ENCODE measurements at places on chromosomes 1 and 21. TPM values are rescaled to one million over a fixed set of nuclear protein-coding genes. Genes with fewer than 3 reads are reported as not detected.

DNA sequence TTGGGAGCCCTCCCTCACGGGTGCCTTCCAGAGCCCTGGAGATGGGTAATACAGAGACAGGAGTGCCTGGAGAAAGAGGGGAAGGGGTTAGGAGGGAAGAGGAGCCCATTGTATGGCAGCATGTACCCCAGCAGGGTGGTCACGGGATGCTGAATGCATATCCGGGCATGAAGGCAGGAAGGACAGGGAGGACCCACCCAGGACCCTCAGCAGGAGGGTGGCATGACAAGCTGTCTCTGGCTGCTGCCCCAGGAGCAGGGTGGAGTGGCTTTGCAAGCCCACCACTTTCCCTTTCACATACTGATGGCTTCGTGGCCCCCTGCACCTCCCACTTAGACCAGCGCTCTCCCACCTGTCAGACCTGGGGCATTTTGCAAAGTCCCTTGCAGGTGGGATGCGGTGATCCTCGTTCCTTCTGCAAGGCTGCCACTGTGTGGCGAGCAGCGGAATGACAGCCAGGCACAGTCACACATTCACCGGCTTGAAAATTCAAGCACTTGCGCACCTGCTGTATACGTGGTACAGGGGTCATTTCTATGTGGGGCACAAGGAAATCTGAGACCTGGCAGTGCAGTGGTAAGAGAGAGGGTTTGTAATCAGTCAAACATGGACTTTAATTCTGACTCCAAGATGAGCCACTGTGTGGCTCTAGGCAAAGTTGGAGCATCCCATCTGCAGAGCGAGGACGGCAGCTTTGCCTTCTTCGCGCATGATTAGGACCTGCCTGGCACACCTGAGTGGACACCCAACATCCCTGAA, 53.2 kb upstream of the TMEM51 start:
- H3K27ac ChIP-seq = no peak overlapping the region
- peaks cover 28% of the 10 kb centered on the region for H3K27me3 ChIP-seq
- H3K36me3 ChIP-seq = no peaks in the 10 kb centered on the region
- no peak for DNase-seq
- no peak overlapping the region for H3K4me3 ChIP-seq

The PGLYRP3 gene
- 44.0 TPM for total RNA-seq

DNA sequence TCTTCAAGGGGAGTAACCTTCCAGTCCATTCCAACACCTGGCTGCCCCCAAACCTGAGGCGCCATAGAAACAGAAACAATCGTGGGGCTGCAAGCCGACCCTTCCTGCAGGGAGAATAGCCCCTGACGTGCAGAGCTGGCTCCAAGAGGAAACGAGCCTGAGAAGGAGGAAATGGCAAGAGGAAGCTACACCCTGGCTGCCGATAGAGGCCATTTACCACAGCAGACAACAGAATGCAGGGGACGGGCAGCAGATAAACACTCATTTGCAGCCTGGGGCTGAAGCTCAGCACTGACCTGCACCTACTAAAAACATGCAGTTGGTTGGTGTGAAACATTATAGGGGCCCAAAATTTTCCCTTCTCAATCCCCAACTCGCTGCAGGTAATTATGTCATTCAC, 8.7 kb upstream of the TDRD10 start:
- no peaks in the 10 kb centered on the region for H3K27me3 ChIP-seq
- no peak for DNase-seq
- no peaks in the 10 kb centered on the region for H3K4me1 ChIP-seq
- no peak overlapping the region for H3K4me3 ChIP-seq
- no peak overlapping the region for H3K27ac ChIP-seq

- no peaks in the 10 kb centered on the region for H3K4me1 ChIP-seq
- H3K27me3 ChIP-seq = peaks cover 75% of the 10 kb centered on the region
- H3K4me3 ChIP-seq = peak within 1 kb of the TSS; percentile 70
- H3K27ac ChIP-seq = no peak within 1 kb of the TSS
Observed at GRCh38 chr1:77281491-77282186, at the start of gene AK5. AK5 (plus strand) TSS chr1:77282019; CDS start chr1:77282314, 295 bp downstream.

DNA sequence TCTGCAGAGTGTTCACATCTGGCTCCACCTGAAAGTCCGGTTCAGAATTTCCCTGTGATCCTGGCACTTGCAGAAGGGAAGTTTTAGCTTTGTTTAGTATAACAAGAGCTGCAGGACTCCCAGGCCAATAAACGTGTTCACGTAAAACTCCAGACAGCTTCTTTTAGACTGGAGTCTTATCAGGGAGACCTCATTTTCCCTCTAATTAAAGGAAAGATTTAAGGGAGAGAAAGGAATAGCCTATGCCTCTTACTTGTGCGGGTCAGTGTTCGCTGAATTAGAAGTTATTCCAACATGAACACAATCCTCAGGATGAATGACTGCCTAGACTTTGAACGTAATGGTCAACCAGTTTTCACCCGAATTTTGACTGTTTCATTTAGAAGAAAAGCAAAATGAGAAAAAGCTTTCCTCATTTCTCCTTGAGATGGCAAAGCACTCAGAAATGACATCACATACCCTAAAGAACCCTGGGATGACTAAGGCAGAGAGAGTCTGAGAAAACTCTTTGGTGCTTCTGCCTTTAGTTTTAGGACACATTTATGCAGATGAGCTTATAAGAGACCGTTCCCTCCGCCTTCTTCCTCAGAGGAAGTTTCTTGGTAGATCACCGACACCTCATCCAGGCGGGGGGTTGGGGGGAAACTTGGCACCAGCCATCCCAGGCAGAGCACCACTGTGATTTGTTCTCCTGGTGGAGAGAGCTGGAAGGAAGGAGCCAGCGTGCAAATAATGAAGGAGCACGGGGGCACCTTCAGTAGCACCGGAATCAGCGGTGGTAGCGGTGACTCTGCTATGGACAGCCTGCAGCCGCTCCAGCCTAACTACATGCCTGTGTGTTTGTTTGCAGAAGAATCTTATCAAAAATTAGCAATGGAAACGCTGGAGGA, 202.1 kb upstream of the SGIP1 start:
- peak overlapping the region; percentile 82 for H3K27ac ChIP-seq
- no peaks in the 10 kb centered on the region for H3K36me3 ChIP-seq
- peaks cover 60% of the 10 kb centered on the region for H3K4me1 ChIP-seq
- H3K4me3 ChIP-seq = peak overlapping the region; percentile 45

The CNR2 gene
- total RNA-seq = not detected

- H3K4me3 ChIP-seq = no peak overlapping the region
- no peaks in the 10 kb centered on the region for H3K27me3 ChIP-seq
- H3K36me3 ChIP-seq = no peaks in the 10 kb centered on the region
- no peak overlapping the region for H3K27ac ChIP-seq
- DNase-seq = no peak
Observed at GRCh38 chr1:97796711-97797110, 124.1 kb downstream of the DPYD start.

The CFHR2 gene
- total RNA-seq = not detected

DNA sequence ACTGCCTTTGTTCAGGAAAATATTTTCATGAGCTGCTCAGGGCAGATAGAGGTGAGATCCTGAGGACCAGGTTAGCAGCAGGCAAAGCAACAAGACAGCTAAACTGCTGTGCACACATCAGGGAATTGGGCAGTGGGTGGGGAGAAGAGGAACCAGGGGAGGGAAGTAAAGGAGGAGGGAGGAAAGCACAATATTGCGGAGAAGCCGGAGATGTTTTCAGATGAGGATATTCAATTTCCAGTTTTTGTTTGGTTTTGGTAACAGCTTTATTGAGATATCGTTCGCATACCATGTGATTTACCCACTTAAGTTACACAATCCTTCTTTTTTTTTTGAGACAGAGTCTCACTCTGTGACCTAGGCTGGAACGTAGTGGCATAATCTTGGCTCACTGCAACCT, 34.5 kb downstream of the EPHA10 start:
- no peak overlapping the region for H3K27ac ChIP-seq
- DNase-seq = no peak
- H3K36me3 ChIP-seq = no peaks in the 10 kb centered on the region
- no peak overlapping the region for H3K4me3 ChIP-seq
- H3K4me1 ChIP-seq = no peaks in the 10 kb centered on the region

The CFHR4 gene
- total RNA-seq = not detected

GRCh38 chr1:243315893-243316292, 60.1 kb downstream of the SDCCAG8 start:
- peaks cover 17% of the 10 kb centered on the region for H3K4me1 ChIP-seq
- no peaks in the 10 kb centered on the region for H3K27me3 ChIP-seq
- DNase-seq = no peak
- no peak overlapping the region for H3K4me3 ChIP-seq
- no peaks in the 10 kb centered on the region for H3K36me3 ChIP-seq
- no peak overlapping the region for H3K27ac ChIP-seq

DNA sequence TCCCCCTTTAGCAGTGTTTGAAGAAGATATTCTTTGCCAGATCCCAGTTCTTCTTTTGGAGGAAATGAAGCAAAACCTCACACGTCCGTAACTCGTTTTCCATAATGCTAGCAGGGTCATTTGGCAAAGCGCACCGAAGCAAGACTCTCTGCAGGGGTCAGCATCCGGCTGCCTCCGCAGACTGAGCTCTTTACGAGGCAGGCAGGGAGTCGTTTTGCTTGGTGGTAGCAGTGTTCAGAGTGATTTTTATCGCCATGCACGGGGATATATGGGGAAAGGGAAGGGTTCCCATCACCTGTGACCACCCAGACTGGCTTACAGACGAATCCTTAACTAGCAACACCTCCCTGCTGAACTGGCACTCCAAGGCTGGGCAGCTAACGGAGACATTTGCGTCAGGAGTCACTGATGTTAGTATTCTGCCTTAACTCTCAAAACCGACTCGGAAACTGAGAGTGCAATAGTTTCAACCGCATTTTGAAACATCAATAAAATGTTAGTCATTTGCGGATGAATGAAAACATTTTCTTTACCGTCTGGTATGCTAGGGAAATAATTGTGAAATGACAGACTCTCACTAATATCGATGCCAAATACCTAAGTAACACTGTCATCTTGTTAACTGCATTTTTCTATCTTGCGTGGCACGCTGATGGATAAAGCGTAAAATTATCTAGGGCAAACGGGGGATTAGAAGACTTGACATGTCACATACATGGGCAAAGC, 2.2 kb upstream of the NEGR1 start:
- no peak for DNase-seq
- H3K36me3 ChIP-seq = no peaks in the 10 kb centered on the region
- no peaks in the 10 kb centered on the region for H3K27me3 ChIP-seq
- peak overlapping the region; percentile 85 for H3K27ac ChIP-seq
- peak overlapping the region; percentile 66 for H3K4me3 ChIP-seq

- H3K4me3 ChIP-seq = no peak overlapping the region
- H3K4me1 ChIP-seq = no peaks in the 10 kb centered on the region
- H3K27ac ChIP-seq = no peak overlapping the region
- no peak for DNase-seq
- H3K27me3 ChIP-seq = no peaks in the 10 kb centered on the region
Observed at GRCh38 chr1:36643371-36644270, 160.9 kb upstream of the CSF3R start.

GRCh38 chr1:234393190-234393589, 19.9 kb downstream of the COA6 start:
- no peak overlapping the region for H3K27ac ChIP-seq
- H3K27me3 ChIP-seq = no peaks in the 10 kb centered on the region
- no peak for DNase-seq
- H3K36me3 ChIP-seq = no peaks in the 10 kb centered on the region
- H3K4me1 ChIP-seq = no peaks in the 10 kb centered on the region

DNA sequence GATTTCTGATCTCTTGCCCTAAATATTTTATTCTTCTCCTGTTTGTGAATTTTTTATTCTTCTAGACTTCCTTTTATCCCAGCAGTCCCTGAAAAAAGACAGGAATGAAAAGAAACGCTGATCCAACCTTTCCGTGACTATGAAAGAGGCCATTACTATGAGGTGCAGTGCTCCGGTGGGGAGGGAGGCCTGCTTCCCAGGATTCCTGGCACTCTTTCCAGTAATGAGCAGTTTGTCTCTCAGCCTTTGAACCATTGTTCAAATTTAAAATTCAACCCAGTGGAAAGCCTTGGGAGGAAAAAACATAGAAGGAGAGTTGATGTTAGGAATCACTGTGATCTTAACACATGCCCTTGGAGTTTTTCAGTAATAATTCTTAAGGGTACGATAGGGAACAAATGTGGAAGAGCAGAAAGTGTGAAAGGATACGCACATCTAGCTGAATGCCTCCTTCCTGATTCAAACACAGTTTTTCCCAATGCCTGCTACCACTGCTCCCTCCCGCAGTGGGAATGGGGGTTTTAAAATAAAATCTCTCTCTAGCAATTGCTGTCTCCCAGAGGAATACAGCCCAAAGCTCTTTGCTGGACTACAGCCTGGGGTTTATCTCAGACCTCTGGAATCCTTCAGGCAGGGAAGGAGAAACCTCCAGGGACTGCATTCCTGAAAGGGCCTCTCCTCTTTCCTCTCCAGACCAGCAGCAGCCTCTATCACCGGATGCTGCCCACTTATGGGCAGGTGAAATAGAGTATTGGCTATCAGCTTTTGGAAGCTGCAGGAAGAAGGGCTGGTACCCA, 6.1 kb downstream of the IER5 start:
- H3K36me3 ChIP-seq = no peaks in the 10 kb centered on the region
- DNase-seq = no peak
- no peak overlapping the region for H3K4me3 ChIP-seq
- peak overlapping the region; percentile 3 for H3K27ac ChIP-seq

- no peaks in the 10 kb centered on the region for H3K27me3 ChIP-seq
- H3K36me3 ChIP-seq = no peaks in the 10 kb centered on the region
- H3K4me3 ChIP-seq = no peak overlapping the region
Observed at GRCh38 chr1:232704694-232705680, 75.1 kb upstream of the SIPA1L2 start.

The HNRNPCL2 gene
- total RNA-seq = not detected

- no peaks in the 10 kb centered on the region for H3K36me3 ChIP-seq
- H3K4me3 ChIP-seq = no peak overlapping the region
- no peak overlapping the region for H3K27ac ChIP-seq
- H3K4me1 ChIP-seq = no peaks in the 10 kb centered on the region
- no peak for DNase-seq
Observed at GRCh38 chr1:200921571-200922110, 26.9 kb downstream of the INAVA start.

The C1QA gene
- 167 TPM for total RNA-seq

The NBPF20 gene
- 1.4 TPM for total RNA-seq

- H3K4me1 ChIP-seq = peaks cover 30% of the 10 kb centered on the region
- no peak overlapping the region for H3K4me3 ChIP-seq
- DNase-seq = no peak
Observed at GRCh38 chr1:16443975-16444770, 3.6 kb downstream of the NECAP2 start.

- H3K27me3 ChIP-seq = peaks cover 74% of the 10 kb centered on the region
- peaks cover 19% of the 10 kb centered on the region for H3K4me1 ChIP-seq
- H3K36me3 ChIP-seq = no peaks in the 10 kb centered on the region
- no peak overlapping the region for H3K27ac ChIP-seq
- DNase-seq = no peak
Observed at GRCh38 chr1:26367441-26367840, 5.1 kb downstream of the ZNF683 start.

GRCh38 chr1:44696789-44697345, 22.4 kb downstream of the ARMH1 start:
- no peaks in the 10 kb centered on the region for H3K4me1 ChIP-seq
- H3K27me3 ChIP-seq = no peaks in the 10 kb centered on the region
- no peak for DNase-seq
- H3K27ac ChIP-seq = no peak overlapping the region

GRCh38 chr1:227959325-227959860, 11.7 kb upstream of the WNT9A start:
- H3K27ac ChIP-seq = no peak overlapping the region
- no peak overlapping the region for H3K4me3 ChIP-seq
- DNase-seq = no peak
- no peaks in the 10 kb centered on the region for H3K4me1 ChIP-seq
- H3K36me3 ChIP-seq = no peaks in the 10 kb centered on the region
- peaks cover 61% of the 10 kb centered on the region for H3K27me3 ChIP-seq
